Activated T-helper 1 cell treated with anti-CD3 and anti-CD28 coated beads, Interleukin-12 subunit alpha, Interleukin-12 subunit beta, Interleukin-2, Interleukin-4 antibody, amounts not matched to agents 30 ng/mL and 10 ng/mL and 1 ng/mL, durations not matched to agents 14 hours and 24 hours and 36 hours (primary cell): ENCODE measurements at places on chromosomes 3 and 15. TPM values are rescaled to one million over a fixed set of nuclear protein-coding genes. Genes with fewer than 3 reads are reported as not detected.

The GCSAM gene
- 2.8 and 3.5 TPM in 2 replicates for total RNA-seq

The PIGZ gene
- total RNA-seq, result 1.2 and 1.7 TPM in 2 replicates

The NR1I2 gene
- total RNA-seq, result 0.13 TPM in 1 of 2 replicates, not detected in the other

The ETV5 gene
- total RNA-seq, result 3.3 and 3.6 TPM in 2 replicates

The CAPN3 gene
- 1.5 and 1.6 TPM in 2 replicates for total RNA-seq

The MITF gene
- 0.54 TPM in 1 of 2 replicates, not detected in the other for total RNA-seq

GRCh38 chr15:92921215-92922131 is 21.3 kb downstream of the CHD2 start:
- H3K4me3 ChIP-seq, result peak overlapping the region; percentile 45
- peak overlapping the region; percentile 87 for H3K27ac ChIP-seq
- DNase-seq, result no peak
- peaks cover 54% of the 10 kb centered on the region for H3K36me3 ChIP-seq
- peaks cover 87% of the 10 kb centered on the region for H3K4me1 ChIP-seq

- peak overlapping the region; percentile 90 for H3K4me3 ChIP-seq
- H3K27ac ChIP-seq, result peak overlapping the region; percentile 62
- no peak for DNase-seq
- no peaks in the 10 kb centered on the region for H3K27me3 ChIP-seq
- H3K4me1 ChIP-seq, result peaks cover 42% of the 10 kb centered on the region
Measured at GRCh38 chr3:48445277-48445882, 1.2 kb upstream of the ATRIP start.

DNA sequence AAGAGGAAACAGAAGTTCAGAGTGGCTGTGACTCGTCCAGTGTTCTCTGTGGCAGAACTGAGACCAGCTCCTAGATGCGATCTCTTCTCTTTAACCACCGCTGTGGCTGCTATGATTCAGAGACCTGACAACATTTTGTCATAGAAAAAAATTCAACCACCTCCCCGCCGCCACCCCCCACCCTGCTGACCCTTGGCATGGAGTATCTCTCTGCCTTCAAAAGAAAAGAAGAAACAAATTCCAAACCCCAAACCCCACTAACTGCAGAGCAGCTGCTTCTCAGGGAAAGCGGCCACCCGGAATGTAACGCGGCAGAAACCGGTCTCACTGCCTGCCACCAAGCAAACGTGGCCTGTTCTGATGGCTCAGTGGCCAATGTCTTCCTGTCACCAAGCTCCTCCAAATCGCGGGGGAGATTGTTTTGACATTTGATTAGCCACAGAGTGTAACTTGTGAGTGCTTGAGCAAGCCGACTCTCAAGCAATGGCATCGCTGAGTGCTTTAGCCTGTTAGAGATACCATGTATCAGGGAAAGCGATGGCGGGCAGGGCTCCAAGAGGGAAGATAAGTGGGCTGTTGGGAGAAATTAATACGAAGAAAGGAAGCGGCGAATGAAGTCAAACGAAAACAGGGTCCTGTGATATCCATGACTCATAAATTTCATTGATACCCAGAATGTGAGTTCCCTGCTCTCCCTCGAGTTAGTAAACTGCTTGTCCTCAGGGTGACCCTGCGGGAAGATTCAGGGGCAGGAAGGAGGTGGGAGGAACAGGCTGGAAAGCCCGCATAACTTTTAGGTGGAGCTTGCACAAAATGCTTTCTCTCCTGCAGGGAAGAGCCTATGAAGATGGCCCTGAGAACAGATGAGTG is 44.8 kb upstream of the TLE3 start:
- DNase-seq, result no peak
- H3K27ac ChIP-seq, result no peak overlapping the region
- H3K4me3 ChIP-seq, result no peak overlapping the region
- H3K36me3 ChIP-seq, result no peaks in the 10 kb centered on the region

- no peaks in the 10 kb centered on the region for H3K4me1 ChIP-seq
- no peak for DNase-seq
- H3K36me3 ChIP-seq, result no peaks in the 10 kb centered on the region
- peaks cover 3% of the 10 kb centered on the region for H3K27me3 ChIP-seq
- no peak overlapping the region for H3K4me3 ChIP-seq
Measured at GRCh38 chr3:99706410-99706809, 68.0 kb downstream of the COL8A1 start.

GRCh38 chr3:12395349-12396012 is 88.8 kb upstream of the TSEN2 start:
- peak overlapping the region; percentile 62 for H3K27ac ChIP-seq
- peaks cover 12% of the 10 kb centered on the region for H3K4me1 ChIP-seq
- no peaks in the 10 kb centered on the region for H3K36me3 ChIP-seq
- peaks cover 19% of the 10 kb centered on the region for H3K27me3 ChIP-seq
- peak overlapping the region; percentile 53 for H3K4me3 ChIP-seq
- DNase-seq, result no peak

GRCh38 chr3:77039606-77040171 is at the start of gene ROBO2:
Gene ROBO2 (plus strand): TSS chr3:77040099. CDS start chr3:77040786, 687 bp downstream.
- H3K4me3 ChIP-seq, result no peak within 1 kb of the TSS
- peaks cover 27% of the 10 kb centered on the region for H3K27me3 ChIP-seq
- H3K4me1 ChIP-seq, result no peaks in the 10 kb centered on the region
- DNase-seq, result no peak
- H3K27ac ChIP-seq, result no peak within 1 kb of the TSS

DNA sequence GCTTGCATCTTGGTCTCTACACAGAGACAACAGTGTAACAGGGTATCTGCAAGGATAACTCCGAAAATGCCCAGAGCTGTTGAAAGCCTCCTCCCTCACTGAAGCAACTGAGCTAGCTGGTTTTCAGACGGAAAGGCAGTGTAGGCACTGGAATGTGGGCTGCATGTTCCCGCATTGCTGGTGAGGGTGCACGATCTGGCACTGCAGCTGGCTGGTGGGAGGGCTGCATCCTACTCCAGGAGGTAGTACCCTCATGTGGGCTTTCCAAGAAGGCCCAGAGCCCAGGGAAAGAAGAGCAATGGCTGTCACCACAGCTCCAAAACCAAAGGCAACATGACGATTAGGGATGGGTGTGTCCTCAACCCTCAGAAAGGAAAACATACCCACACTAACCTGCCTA is 28.7 kb upstream of the RPS17 start:
- peaks cover 17% of the 10 kb centered on the region for H3K27me3 ChIP-seq
- H3K36me3 ChIP-seq, result no peaks in the 10 kb centered on the region
- H3K27ac ChIP-seq, result no peak overlapping the region
- H3K4me1 ChIP-seq, result no peaks in the 10 kb centered on the region
- no peak for DNase-seq
- H3K4me3 ChIP-seq, result no peak overlapping the region

DNA sequence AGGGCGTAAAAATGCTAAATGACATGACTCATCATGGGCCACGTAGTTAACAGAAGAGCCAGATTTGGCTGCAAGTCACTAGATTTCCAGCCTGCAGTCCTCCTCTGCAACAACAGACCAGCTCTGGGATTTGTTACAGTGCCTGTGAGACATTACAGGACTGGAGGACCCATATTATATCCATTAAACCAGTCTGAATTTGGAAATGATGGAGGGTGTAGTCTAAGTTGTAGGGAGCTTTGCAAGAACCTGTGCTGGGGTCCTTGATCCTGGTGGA is 10.8 kb downstream of the ZNF774 start:
- no peak for DNase-seq
- H3K4me3 ChIP-seq, result peak overlapping the region; percentile 31
- peaks cover 2% of the 10 kb centered on the region for H3K36me3 ChIP-seq
- H3K4me1 ChIP-seq, result peaks cover 36% of the 10 kb centered on the region
- H3K27me3 ChIP-seq, result no peaks in the 10 kb centered on the region
- H3K27ac ChIP-seq, result peak overlapping the region; percentile 50

- no peak overlapping the region for H3K4me3 ChIP-seq
- H3K36me3 ChIP-seq, result no peaks in the 10 kb centered on the region
- no peak overlapping the region for H3K27ac ChIP-seq
- H3K4me1 ChIP-seq, result no peaks in the 10 kb centered on the region
Measured at GRCh38 chr15:51190424-51191068, 95.8 kb upstream of the TNFAIP8L3 start.

DNA sequence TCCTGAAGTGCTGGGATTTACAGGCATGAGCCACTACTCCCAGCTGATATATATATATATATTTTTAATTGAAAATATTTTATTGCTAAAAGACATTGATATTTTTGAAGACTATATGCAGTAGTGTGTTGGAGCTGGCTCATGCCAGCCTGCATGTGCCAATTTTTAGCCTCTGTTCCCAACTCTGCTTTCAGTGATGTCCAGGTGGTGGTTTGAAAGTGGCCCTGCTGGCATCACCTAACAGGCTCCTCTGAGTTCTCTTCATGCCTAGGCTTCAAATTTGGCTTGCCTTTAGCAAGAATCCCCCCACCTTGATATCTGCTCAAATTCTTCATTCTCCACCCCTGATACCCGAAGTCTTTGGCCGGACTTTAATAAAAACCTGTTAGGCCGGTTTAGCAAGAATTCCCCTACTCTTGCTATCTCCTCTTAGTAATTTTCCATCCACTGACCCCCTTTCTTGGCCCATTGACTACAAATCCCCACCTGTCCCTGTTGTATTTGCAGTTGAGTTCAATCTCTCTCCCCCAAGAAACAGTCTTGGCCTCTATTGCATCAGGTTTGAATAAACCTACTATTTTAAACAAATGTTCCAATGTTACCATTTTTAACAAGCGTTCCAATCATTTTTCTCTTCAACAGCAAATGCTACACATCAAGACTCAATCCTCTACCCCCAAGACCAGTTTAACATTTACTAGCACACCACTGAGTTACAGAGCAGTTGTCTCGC is 23.9 kb upstream of the CTSH start:
- no peaks in the 10 kb centered on the region for H3K4me1 ChIP-seq
- peaks cover 12% of the 10 kb centered on the region for H3K27me3 ChIP-seq
- no peak overlapping the region for H3K27ac ChIP-seq
- H3K36me3 ChIP-seq, result no peaks in the 10 kb centered on the region
- H3K4me3 ChIP-seq, result no peak overlapping the region
